ENCODE measurements at places on chromosomes 2 and 18.

GRCh38 chr2:215484570-215484969 is 48.7 kb upstream of the FN1 start:
- H3K4me3 ChIP-seq = no peak overlapping the region
- no peak for DNase-seq
- no peaks in the 10 kb centered on the region for H3K4me1 ChIP-seq
- peaks cover 7% of the 10 kb centered on the region for H3K27me3 ChIP-seq

DNA sequence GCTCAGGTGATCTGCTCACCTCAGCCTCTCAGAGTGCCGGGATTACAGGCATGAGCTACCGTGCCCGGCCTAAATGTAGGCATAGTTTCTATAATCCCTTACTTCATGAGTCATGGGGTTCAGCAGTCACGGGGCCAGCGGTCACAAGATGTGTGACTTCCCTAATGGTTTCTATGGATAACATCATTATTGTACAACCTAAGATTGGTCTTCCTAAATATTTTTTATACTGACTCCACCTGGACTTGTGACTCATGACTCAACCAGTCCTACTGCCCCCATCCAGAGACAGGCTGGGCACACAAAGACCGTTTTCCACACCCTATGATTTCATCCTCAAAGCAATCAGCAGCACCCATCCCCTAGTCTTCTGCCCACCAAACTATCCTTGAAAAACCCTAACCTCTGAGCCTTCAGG is 15.9 kb downstream of the FAM210A start:
- peaks cover 5% of the 10 kb centered on the region for H3K36me3 ChIP-seq
- no peak for DNase-seq
- no peak overlapping the region for H3K27ac ChIP-seq
- H3K4me1 ChIP-seq = peaks cover 6% of the 10 kb centered on the region
- no peaks in the 10 kb centered on the region for H3K27me3 ChIP-seq
- H3K4me3 ChIP-seq = no peak overlapping the region

- DNase-seq = no peak
- H3K36me3 ChIP-seq = no peaks in the 10 kb centered on the region
- H3K4me1 ChIP-seq = no peaks in the 10 kb centered on the region
- no peak overlapping the region for H3K27ac ChIP-seq
- H3K4me3 ChIP-seq = no peak overlapping the region
- no peaks in the 10 kb centered on the region for H3K27me3 ChIP-seq
These were observed 329.0 kb downstream of the PTPRM start for GRCh38 chr18:7896161-7896560.

- H3K36me3 ChIP-seq = no peaks in the 10 kb centered on the region
- no peak overlapping the region for H3K27ac ChIP-seq
- H3K4me1 ChIP-seq = no peaks in the 10 kb centered on the region
These were observed 132.1 kb upstream of the SERPINE2 start for GRCh38 chr2:224171226-224171625.

DNA sequence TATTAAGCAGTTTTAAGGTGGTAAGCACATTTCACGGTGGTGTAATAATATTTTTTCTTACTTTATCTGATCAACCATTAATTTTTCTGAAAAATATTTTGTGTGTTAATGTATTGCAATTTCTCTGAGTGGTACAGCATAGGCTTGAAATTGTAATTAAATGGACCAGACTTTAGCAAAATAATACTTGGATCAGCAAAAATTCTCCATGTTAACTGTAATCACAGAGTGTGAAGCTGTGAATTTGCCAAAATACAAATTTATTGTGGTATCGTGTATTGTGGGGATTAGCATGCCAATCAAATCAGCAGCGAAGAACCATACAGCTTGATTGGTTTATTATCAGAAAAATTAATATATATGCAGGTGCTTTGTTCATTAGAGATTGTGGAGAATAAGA is 1088.9 kb upstream of the GYPC start:
- DNase-seq = no peak
- no peaks in the 10 kb centered on the region for H3K36me3 ChIP-seq
- no peak overlapping the region for H3K4me3 ChIP-seq
- H3K4me1 ChIP-seq = no peaks in the 10 kb centered on the region
- no peaks in the 10 kb centered on the region for H3K27me3 ChIP-seq
- H3K27ac ChIP-seq = no peak overlapping the region

GRCh38 chr2:193837111-193837738 is 1642.5 kb upstream of the TMEFF2 start:
- DNase-seq = no peak
- no peaks in the 10 kb centered on the region for H3K27me3 ChIP-seq
- no peak overlapping the region for H3K4me3 ChIP-seq
- H3K27ac ChIP-seq = no peak overlapping the region
- H3K36me3 ChIP-seq = no peaks in the 10 kb centered on the region
- H3K4me1 ChIP-seq = no peaks in the 10 kb centered on the region

- H3K27ac ChIP-seq = no peak overlapping the region
- no peaks in the 10 kb centered on the region for H3K27me3 ChIP-seq
- no peak overlapping the region for H3K4me3 ChIP-seq
- no peaks in the 10 kb centered on the region for H3K4me1 ChIP-seq
- DNase-seq = no peak
These were observed 654.3 kb downstream of the LRRTM4 start for GRCh38 chr2:76867854-76868253.

DNA sequence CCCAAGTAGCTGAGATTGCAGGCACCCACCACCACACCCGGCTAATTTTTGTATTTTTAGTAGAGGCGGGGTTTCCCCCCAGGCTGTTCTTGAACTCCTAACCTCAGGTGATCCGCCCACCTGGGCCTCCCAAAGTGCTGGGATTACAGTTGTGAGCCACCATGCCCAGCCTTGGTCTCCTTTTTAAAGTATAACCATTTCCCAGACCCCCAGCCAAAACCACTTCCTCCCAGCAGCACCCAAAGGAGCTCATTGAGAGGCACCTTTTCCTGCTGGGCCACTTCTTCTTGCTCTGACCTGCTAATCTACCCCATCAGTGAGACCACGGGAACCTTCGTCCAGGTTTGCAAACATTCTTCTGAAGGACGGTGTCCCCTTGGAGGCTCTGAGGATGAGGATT is 69.9 kb downstream of the INPP5D start:
- H3K27ac ChIP-seq = no peak overlapping the region
- peaks cover 30% of the 10 kb centered on the region for H3K4me1 ChIP-seq
- no peaks in the 10 kb centered on the region for H3K27me3 ChIP-seq
- peaks cover 55% of the 10 kb centered on the region for H3K36me3 ChIP-seq
- no peak overlapping the region for H3K4me3 ChIP-seq

- peaks cover 7% of the 10 kb centered on the region for H3K4me1 ChIP-seq
- peaks cover 13% of the 10 kb centered on the region for H3K27me3 ChIP-seq
- no peak overlapping the region for H3K4me3 ChIP-seq
- no peak overlapping the region for H3K27ac ChIP-seq
- no peaks in the 10 kb centered on the region for H3K36me3 ChIP-seq
These were observed 60.0 kb downstream of the IL1R2 start for GRCh38 chr2:102051692-102052277.

GRCh38 chr18:59697236-59697932 is at the start of gene CCBE1:
TSS of gene CCBE1 (minus strand) at chr18:59697423.
- H3K27ac ChIP-seq = no peak within 1 kb of the TSS
- no peak for DNase-seq
- H3K27me3 ChIP-seq = peaks cover 38% of the 10 kb centered on the region
- H3K36me3 ChIP-seq = no peaks in the 10 kb centered on the region
- H3K4me3 ChIP-seq = peak within 1 kb of the TSS; percentile 49

DNA sequence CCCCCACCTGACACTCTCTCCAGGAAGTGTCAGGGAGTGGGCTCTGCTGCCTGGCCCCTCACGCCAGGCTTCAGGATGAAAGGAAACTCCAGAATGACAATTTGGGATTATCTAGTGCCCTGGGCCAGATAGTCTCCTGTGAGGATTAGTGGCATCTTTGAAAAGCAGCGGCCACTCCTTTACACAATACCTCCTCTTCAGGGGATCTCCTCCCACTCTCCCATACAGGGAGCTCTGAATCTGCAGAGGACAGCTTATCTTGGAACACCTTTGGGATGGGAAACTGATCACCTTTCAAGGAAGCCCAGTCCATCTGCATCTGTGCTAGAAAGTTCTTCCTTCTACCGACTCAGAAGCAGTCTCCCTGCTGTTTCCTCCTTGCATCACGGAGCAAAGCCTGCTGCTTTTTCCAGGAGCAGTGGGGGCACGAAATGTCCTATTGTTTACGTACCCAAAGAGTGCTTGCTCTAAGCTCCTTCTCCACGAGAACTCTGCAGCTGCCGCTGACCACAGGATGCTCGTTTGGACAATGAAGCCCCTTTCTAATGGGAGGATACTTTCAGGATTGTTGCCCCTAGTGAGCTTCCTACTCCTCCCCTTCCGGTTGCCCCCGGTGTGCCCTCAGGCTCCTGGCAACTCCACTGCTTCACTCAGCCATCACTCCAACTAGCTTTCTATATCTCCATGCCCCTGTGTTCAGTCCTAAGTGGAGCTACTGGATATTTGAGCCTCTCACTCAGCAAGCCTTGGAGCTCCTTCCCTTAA is 31.5 kb downstream of the SIX3 start:
- no peaks in the 10 kb centered on the region for H3K36me3 ChIP-seq
- no peak for DNase-seq
- H3K4me3 ChIP-seq = peak overlapping the region; percentile 50
- H3K27me3 ChIP-seq = peaks cover 13% of the 10 kb centered on the region
- H3K4me1 ChIP-seq = no peaks in the 10 kb centered on the region
- H3K27ac ChIP-seq = peak overlapping the region; percentile 46

GRCh38 chr2:199395311-199395710 is 62.4 kb downstream of the SATB2 start:
- no peak overlapping the region for H3K4me3 ChIP-seq
- H3K27me3 ChIP-seq = peaks cover 18% of the 10 kb centered on the region
- H3K27ac ChIP-seq = no peak overlapping the region
- no peaks in the 10 kb centered on the region for H3K4me1 ChIP-seq

DNA sequence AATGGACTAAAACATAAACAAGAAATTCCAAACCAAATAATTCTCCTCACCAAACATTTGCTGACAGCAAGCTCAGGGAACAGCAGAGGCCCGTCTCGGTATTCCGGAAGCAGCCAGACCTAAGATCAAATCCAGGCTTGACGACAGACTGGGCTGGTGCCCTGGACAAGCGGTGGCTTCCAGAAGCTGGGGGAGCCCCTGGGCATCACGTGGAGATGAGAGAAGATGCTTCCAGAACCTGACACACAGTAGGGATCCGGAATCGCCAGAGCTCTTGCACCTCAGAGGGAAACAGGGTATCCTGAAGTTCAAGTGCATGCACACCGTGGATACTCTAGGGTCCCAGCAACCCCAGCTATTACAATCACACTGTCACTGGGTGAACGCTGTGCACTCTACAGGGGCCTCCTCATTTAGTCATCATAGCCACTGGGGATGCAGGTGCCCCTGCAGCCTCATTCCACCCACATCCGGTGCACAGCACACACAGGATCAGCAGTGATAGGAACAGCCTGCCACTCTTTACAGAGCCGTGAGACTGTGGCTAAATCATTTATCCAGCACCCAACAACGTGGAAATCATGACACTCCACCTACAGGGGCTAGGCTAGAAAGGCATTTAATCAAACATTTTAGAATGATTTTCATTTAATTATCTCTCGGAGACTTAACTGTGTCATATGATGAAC is 102.6 kb downstream of the HDAC4 start:
- H3K27ac ChIP-seq = peak overlapping the region; percentile 89
- peaks cover 50% of the 10 kb centered on the region for H3K4me1 ChIP-seq
- DNase-seq = peak; percentile 83
- H3K36me3 ChIP-seq = no peaks in the 10 kb centered on the region
- no peaks in the 10 kb centered on the region for H3K27me3 ChIP-seq

- H3K4me1 ChIP-seq = peaks cover 46% of the 10 kb centered on the region
- no peak for DNase-seq
- no peaks in the 10 kb centered on the region for H3K36me3 ChIP-seq
- peaks cover 64% of the 10 kb centered on the region for H3K27me3 ChIP-seq
- H3K4me3 ChIP-seq = peak overlapping the region; percentile 86
These were observed 706 bp upstream of the BCL11A start for GRCh38 chr2:60554074-60554645.
